Stimulated activated CD8-positive, alpha-beta memory T cell treated with anti-CD3 and anti-CD28 coated beads, Interleukin-4, amount 100 ng/mL, for 1 hour (primary cell): ENCODE measurements at places on chromosomes 6 and 20.

- no peak for DNase-seq
These were observed 34.3 kb downstream of the SDHAF4 start for GRCh38 chr6:70601014-70601413.

DNA sequence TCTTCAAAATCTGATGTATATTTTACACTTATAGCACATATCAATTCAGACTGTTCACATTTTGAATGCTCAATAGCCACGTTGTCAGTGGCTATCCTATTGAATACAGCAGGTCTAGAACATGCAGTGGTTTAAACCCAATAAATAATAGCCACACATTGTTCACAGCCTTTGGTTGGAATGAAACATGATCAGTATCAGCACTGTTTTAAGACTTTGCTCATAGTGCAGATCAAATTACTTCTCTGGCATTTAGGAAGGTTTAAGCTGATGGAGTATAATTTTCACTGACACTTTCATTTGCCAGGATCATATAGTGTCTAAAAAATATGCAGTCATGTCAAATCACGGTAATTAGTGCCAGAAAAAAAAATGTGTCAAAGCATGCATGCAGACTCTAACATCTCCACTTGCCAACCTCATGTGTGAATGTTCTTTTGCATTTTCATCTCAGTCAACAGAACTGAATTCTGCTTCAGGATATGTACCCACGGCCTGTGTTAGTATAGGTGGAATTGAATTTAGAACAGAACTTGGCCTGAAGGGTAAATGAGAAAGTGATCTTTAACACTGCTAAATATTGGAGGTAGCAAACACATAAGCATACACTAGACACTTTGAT, 184.1 kb downstream of the SLC24A3 start:
- DNase-seq = no peak

DNA sequence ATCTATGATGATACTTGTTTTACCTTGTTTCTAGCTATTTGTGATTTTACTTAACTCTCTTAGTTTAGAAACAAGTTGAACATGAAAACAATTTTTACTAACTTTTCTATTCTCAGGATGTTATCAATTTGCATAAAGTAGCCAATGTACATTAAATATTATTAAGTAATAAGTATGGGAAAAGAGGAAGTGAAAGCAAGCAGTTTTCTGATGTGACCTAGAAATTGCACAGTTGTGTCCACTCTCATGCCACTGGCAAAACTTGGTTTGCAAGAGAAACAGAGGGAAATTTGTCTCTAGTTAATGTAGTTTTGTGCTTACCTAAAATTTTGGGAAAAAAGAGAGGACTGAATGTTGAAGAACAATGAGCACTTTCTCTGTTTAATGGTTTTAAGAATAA, 19.2 kb upstream of the TSPYL1 start:
- no peak for DNase-seq

GRCh38 chr20:31523361-31524283, 9.4 kb downstream of the HM13 start:
- DNase-seq = no peak

- no peak for DNase-seq
These were observed 153.9 kb downstream of the LPA start for GRCh38 chr6:160510199-160510598.

DNA sequence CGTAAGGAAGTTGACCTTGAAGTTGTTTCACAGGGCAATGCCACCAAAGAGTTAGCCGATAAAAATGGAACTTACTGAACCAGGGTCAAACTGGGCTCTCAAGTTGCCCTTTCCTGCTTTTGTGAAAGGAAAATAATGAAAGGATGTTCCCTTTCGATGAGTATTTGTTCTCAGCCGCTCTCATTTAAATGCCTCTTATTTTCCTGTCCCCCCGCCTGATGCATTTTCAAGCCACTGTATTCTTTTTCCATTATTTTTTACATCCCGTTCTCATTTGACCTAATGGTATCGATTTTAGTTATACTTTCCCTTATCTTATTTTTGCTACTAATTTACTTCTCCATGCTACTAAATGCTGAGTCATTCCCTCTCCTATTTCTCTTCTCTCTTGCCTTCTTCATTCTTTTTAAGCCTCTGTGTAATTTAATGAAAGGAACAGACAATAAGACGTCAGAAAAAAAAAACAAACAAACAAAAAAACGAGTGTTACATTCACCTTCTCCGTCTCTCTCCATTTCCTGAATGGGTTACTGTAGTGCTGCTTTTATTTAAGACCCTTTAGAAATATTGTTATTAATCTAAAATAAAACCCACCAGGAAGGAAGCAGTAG, 655 bp upstream of the NDUFAF4 start:
- no peak for DNase-seq

- no peak for DNase-seq
These were observed 26.2 kb upstream of the OPRM1 start for GRCh38 chr6:154012852-154013251.

DNA sequence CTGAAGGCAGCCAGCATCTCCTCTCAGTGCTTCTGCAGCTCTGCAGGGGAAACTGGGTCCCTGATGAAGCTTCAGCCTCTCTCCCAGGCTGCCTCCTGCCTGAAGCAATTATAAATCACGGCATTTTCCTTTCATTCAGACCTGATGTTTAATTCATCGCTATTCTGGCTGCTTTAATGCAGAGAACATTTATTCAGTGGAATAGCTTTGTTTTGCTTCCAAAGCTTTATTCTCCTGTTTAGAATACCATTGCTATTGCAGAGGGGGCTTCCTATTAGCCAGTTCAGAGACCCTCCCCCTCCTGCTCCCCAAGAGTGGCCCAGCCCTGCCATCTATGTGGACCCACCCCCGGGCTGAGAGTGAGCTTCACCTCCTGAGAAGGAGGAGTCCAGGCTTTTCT, 255.6 kb downstream of the LRFN2 start:
- no peak for DNase-seq

- no peak for DNase-seq
These were observed 80.5 kb downstream of the ZNF217 start for GRCh38 chr20:53513168-53513488.

- DNase-seq = no peak
These were observed 264.3 kb upstream of the PLN start for GRCh38 chr6:118283766-118284165.

DNA sequence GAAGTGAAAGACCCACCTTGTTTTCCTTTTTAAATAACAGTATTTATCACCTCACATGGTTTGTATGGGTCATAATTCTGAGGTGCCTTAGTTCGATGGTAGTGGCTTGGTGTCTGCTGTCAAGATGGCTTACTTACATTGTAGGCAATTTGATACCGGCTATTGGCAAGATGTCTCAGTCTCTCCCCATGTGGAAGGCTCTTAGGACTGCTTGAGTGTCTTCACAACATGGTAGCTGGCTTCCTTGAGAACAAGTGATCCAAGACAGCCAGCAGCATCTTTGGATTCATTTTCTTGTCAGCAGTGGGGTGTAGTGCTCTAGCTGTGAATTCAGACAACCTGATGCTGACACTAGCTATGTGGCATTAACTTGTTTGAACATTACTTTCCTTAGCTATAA, 70.1 kb downstream of the CBFA2T2 start:
- DNase-seq = no peak

DNA sequence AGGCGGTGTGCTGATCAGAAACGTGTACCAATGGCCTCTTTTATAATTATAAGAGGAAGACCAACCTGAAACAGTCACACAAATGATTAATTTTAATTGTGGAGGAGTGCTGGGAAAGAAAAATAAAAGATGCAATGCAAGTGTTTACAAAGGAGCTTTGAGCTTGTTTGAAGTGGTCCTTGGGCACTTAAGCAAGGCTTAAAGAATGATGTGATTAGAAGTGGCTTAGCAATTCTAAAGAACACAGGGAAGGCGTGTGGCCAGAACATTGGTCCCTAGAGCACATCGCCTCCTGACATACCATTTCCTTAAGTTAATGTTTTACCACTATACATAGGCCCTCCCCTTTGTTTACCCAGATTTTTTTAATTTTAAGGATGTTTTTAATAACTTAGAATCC, 26.1 kb downstream of the PTPN1 start:
- DNase-seq = no peak

GRCh38 chr20:61762167-61762710, 303.4 kb downstream of the TAF4 start:
- no peak for DNase-seq

DNA sequence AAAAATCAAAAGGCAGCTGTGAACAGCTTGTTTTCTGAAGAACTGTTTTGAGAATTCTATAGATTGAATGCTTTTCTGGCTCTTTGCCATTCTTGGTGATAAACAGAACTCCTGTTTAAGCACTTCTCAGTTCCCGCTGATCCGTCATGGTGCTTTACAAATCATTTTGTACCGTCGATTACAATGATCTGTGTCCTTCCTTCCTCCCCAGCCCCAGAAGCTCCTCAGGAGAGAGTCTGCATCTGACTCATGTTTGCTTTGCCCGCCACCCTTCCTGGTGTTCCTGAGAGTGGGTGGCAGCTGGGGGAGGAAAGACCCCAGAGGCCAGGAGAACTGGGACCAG, 538.6 kb upstream of the MARCKS start:
- no peak for DNase-seq

- DNase-seq = no peak
These were observed 979 bp upstream of the SOD2 start for GRCh38 chr6:159693894-159694545.

GRCh38 chr20:32743237-32744112, at the start of gene COMMD7:
Gene COMMD7 (minus strand): TSS chr20:32743467. CDS start chr20:32743391, 76 bp downstream.
- peak; percentile 33 for DNase-seq
